ENCODE measurements at places on chromosomes 13 and 19.

DNA sequence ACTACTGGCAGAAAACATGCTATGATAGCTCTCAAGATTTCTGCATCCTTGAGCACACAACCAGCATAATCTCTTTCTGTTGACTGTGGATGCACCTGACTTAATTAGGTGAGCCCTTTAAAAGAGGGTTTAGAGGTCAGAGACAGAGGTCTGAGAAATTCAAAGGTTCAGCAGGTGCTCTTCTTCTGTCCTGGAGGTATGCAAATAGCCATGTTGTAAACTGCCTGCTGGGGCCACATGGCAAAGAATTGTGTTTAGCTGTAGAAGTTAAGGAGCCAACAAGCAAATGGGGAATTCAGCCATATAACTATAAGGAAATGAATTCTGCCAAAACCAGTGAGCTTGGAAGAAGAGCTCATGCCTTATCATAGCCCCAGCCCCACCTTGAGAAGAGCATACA lies 11.6 kb upstream of the DCLK1 start:
- DNase-seq: no peak

GRCh38 chr19:7251494-7251893 lies 42.7 kb downstream of the INSR start:
- no peak for DNase-seq

- DNase-seq: no peak
Observed at GRCh38 chr13:42807866-42808265, 26.5 kb downstream of the FAM216B start.

DNA sequence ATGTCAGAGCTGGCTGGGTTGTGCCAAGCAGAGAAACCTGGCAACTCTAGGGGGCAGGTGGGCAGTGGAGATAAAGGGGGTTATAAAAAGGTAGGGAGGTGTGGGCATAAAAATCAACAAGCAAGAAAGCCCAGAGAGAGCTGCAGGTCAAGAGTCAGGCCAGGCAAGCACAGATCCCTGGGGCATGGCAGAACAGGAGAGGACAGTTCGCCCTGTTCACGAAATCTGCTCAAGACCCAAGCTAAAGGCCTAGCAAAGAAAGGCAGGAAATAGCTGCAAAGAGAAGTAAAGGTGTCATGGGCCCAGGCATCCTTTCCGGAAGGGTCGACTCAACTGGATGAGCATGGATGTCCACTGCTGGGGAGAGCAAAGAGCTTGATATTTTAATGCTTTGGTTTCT lies 3.4 kb downstream of the MBNL2 start:
- DNase-seq: no peak

GRCh38 chr13:89852570-89852969 lies 1494.9 kb upstream of the MIR17HG start:
- DNase-seq: no peak

DNA sequence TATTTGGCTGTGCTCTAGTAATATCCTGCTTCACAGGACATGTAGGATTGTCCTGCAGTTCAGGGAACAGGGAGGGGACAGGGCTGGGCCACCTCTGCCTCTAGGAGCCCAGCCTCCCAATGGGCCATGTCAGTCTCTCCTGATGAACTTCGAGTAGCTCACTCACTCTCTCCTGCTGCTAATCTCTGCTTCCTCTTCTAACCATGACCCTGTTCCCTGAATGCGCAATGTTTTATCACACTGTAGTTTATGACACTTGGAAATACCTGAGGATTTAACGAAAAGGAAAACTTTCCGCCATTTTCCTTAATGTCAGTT lies 9.2 kb downstream of the PARP4 start:
- DNase-seq: no peak

- DNase-seq: no peak
Observed at GRCh38 chr19:2575734-2576481, 100.0 kb downstream of the GADD45B start.

- no peak for DNase-seq
Observed at GRCh38 chr19:33376941-33377557, 3.5 kb downstream of the CEBPG start.

DNA sequence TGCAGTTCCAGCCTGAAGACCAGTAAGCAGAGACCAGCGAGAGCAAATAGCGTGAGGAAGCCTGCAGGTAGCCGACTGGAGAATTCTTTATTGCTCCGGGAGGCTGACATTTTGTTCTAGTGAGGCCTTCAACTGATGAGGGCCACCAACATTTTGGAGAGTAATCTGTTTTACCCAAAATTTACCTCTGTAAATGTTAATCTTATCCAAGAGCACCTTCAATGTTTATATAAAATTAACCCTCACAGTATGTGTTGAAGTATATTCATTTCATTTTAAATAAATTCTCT lies 546.4 kb upstream of the SLITRK5 start:
- DNase-seq: no peak

DNA sequence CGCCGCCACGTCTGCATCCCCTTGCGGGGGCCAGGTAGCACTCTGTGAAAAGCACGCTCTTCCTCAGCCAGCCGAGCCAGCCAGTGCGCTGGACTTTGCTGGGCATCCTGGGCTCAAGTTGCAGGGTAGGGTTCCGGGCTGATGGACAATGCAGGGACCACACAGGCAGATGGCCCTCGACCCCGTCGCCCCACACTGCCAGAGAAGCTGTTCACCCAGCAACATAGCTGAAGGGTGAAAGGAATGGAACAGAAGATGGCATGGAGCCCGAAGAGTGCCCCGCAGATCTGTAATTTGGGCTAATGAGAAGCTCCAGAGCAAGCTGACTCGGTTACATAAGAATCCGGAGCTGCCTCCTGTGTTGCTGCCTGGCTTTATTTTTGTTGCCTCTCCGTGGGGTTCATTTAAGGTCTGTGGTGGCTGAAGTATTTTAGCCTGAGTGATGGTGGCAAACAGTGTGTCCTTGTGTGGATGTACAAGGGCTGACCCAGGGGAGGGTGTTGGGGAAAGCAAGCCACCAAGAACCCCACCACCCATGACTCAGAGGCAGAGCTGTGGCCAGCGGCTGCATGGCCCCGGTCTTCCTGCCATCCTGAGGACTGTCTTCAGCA lies 105.8 kb downstream of the SOX1 start:
- DNase-seq: no peak

Measured in stimulated activated effector memory CD8-positive, alpha-beta T cell treated with anti-CD3 and anti-CD28 coated beads, Interleukin-12 subunit alpha, Interleukin-12 subunit beta, amount 100 ng/mL, for 72 hours (primary cell).